ENCODE measurements at places on chromosomes 6 and 20.

GRCh38 chr20:56766528-56766927 lies 137.4 kb downstream of the TFAP2C start:
- DNase-seq = no peak

GRCh38 chr20:25389401-25389857 lies 1.2 kb downstream of the ABHD12 start:
- no peak for DNase-seq

- DNase-seq = no peak
Measured at GRCh38 chr6:82573254-82573972, 209.8 kb downstream of the TPBG start.

DNA sequence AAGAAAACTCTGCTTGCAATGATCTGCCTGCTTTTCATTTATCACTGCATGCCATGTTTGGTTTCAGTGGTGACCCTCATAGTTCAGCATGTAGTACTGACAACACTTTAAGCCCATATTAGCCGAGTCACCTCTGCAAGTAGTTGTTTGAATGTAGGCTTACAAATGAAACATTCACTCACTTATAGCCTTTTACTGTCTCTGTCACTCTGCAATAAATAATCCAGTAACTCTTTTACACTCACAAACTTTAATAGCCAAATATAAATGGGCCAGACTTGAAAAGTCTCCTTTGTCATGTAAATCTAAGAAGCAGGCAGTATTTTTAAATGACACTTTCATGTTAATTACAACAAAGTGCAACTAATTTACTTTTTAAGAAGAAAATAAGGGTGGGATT lies 1460.0 kb upstream of the ADGRB3 start:
- no peak for DNase-seq

- DNase-seq = no peak
Measured at GRCh38 chr6:9610620-9611415, 804.1 kb downstream of the TFAP2A start.

DNA sequence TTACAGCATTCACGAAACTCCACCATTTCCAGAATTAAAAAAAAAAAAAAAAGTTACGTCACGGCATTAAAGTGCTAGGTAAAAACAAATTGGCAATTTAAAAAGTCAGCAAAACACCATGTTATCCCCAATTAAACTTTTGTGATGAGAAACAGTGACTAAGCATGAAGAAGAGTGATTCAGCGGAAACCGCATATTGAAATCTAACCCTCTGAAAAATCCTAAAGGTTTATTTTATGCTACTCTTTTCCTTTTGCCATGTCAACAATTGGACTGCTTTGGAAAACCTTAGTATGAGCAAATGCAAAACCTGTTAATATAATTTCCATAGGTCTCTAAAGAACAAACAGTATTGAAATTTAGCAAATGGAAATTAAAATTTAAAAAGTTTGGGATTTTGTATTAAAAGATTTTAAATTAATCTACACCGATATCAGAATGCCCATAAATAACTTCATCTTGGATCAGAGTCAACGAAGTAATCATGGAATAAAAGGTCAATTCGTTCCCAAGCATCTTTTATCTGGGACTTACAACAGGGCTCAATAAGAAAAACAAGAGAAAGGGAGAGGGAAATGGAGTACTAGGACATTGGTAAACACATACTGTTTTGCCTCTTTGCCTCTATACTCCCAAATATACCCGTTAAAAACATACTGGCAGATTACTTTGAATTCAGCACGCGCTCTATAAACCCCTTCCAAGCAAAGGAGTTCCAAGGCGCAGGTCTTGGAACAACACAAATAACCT lies 1.1 kb downstream of the FBXO30 start:
- DNase-seq = no peak

DNA sequence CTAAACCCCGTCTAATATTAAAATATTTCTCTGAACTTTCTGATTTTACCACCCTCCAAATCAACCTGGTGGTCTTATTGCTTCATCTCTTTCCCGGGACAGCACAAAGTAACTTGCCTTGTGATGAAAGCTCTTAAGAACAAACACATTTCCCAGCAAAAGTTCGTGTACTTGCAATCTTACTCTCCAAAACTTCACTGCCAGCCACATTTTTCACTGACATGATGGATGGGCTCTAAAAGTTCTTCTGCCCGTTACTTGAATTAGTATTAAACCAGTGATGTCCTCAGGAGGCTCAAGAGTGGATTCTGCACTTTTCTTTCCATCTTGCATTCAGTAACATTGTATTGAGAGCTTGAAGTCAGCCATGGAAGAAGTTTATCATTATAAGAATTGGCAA lies 731.6 kb upstream of the GJE1 start:
- no peak for DNase-seq

DNA sequence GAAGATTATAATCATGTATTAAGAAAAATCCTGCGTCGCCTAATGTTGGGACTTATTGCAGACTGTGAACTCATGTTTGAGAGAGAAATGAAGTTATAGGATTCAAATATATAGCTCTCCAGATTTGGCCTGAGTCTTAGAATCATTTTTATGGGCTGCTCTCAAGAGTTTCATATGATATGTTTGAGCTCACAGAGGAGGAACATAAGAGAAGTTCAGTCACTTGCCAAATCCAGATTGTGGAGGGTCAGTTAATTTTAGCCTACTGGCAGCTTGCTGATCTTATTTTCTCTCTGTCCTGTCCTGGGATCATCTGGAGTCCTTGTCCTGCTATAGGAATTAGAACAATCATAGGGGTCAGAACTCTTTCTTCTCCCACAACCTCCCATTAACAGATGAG lies 186.1 kb upstream of the SUPT3H start:
- no peak for DNase-seq

- DNase-seq = no peak
Measured at GRCh38 chr6:1244941-1245340, 67.0 kb upstream of the FOXQ1 start.

GRCh38 chr20:52746770-52747169 lies 225.4 kb upstream of the TSHZ2 start:
- no peak for DNase-seq

DNA sequence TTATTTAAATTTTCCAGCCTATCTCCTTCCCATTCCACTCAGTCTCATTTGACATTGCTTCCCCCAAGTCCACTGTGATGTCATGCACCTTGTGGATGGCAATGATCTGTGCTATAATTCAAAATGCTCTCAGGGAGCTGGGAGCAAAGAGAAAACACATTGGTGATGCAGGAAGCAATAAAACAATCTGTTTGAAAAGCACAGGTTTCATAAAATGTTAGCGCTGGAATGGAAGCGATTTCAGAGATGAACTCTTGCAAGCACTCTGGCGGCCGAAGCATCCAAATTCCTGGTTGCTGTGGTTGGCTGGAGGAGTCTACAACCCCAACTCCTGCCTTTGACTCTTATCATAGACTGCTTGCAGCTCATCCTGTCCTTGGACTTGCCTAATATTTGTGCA lies 167.0 kb downstream of the GMPR start:
- DNase-seq = no peak

DNA sequence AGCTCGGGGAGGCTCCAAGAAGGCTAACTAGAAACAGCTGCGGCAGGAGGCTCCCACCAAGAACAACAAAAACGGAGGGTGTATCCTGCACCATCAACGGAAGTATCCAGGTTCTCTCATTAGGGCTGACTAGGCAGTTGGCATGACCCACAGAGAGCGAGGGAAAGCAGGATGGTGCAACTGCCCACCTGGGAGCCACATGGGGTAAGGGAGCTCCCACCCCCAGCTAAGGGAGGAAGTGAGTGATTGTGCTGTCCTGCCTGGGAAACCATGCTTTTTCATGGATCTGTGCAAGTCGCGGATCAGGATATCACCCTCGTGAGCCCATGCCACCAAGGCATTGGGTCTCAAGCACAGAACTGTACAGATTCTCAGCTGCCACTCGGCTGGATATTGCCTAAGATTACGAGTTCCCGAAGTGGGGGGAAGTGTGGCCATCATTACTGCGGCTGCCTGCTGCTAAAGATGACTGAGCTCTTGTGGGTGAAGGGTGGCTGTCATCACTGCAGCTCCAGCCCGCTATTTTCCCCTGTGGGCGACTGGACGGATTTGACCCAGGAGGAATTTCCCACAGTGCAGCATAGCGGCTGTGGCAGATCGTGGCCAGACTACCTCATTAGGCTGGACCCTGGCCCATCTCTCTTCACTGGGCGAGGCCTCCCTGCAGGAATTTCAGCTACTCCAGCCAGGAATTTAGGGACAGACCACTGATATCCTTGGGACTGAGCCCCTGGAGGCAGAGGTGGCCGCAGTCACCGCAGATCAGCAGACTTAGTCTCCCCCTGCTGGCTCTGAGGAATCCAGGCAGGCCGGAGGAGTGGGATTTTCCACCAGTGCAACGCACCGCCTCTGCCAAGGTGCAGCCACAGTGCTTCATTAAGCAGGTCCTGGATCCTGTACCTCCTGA lies 515.7 kb downstream of the FRK start:
- DNase-seq = no peak

- peak; percentile 36 for DNase-seq
Measured at GRCh38 chr6:3433005-3433404, 23.8 kb downstream of the SLC22A23 start.

- no peak for DNase-seq
Measured at GRCh38 chr6:131954059-131954774, 3.0 kb upstream of the CCN2 start.

DNA sequence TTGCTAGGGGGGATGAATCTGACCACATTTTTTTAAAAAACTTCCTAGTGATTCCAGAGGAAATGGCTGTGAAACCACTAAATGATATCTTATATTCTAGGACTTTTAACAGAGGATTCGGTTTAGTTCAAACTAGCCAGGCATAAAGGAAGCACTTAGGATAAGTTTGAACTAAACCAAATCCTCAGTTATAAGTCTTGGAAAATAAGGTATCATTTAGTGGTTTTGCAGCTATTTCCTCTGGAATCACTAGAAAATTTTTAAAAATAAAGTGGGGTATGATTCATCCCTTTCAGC lies 327.9 kb upstream of the QKI start:
- DNase-seq = no peak
